ENCODE measurements at places on chromosomes 3 and 15.

DNA sequence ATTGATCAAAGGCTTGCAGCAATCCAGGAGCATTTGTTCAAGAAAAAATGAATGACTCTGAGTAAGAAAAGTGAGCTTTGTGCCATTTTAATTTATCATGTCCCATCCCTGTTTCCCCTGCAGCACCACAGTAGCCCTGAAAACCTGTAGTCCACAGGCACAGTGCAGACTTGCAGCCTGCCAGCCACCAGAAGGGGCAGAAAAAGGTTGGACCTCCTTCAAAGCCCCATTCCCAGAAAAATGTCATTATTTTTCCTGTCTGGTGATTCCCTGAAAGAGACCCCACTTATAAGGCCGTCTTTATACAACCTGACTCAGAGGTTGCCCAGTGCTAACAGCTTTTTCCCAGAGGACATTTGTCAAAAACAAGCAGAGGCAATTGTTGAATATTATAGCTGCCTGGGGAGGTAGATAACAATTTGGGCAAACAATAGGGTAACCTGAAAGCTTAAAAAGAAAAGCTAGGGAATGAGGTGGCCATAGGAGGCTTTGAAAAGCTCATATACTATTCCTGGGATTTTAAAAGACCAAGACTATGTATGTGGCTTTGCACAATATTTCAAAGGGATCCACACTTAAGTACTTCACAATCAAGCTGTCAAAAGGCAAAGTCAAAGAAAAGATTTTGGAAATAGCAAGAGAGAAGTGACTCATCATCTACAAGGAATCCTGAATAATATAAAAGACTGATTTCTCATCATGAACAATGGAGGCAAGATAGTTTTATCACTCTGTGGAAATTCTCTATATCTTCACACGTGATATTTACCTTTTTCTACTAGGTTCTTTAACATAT, 136.8 kb upstream of the PLXNA1 start:
- no peak for DNase-seq

GRCh38 chr3:126402178-126402577, 7.5 kb downstream of the CFAP100 start:
- DNase-seq = no peak

DNA sequence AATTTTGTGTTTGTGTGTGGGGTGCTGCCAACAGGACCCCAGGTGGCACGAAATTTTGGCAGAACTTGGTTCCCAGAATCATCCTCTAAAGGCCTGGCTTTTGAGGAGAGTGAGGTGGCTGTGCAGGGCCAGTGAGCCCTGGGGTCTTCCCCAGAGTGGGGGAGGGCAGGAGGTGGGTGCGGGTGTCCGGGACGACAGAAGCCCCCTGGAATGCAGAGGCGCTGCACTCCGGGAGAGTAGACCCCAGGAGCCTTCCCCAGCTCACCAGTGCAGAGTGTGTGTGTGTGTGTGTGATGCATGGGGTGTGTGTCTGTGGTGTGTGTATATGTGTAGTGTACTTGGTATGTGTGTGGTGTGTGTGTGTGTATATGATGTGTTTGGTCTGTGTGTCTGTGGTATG, 44.4 kb upstream of the SEC13 start:
- DNase-seq = no peak

- no peak for DNase-seq
Observed at GRCh38 chr15:41102854-41103253, 13.2 kb downstream of the INO80 start.

DNA sequence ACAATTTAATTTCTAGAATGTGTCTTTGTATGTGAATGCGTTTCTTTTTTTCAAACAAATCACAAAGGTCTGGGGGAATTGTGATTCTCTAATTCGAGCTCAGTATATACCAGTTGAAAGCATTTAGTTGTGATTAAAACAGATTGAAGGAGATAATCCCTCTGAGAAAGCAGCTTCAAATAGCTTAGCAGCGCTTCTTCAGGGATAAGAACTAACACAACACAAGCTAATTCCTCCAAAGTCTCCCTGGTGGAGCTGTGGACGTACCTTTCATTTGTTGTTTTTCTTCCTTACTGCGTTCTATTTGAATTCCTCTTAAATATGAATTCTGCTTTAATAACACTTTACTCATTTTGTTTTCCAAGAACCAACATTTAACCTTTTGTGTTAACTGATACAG, 286.7 kb downstream of the ROBO2 start:
- no peak for DNase-seq

DNA sequence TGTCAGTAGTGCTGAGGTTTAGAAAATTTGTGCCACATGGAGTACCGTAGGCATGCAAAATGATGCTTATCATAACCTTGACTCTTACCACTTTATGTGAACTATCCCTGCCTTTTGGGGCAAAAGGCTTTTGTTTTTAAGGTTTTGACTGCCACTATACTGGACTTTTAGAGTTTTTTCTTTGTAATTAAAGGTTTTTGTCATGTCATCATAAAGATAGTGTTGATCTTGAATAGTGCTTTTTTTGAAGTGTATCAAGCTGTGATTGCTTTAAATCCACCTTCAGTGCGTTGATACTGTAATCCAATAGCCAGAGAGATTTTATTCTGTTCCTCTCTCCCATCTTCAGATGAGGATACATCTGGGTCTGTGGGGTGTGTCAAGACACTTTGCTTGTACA, 172.9 kb downstream of the ITPR1 start:
- DNase-seq = no peak

GRCh38 chr3:55343486-55344357, 143.4 kb downstream of the WNT5A start:
- no peak for DNase-seq

DNA sequence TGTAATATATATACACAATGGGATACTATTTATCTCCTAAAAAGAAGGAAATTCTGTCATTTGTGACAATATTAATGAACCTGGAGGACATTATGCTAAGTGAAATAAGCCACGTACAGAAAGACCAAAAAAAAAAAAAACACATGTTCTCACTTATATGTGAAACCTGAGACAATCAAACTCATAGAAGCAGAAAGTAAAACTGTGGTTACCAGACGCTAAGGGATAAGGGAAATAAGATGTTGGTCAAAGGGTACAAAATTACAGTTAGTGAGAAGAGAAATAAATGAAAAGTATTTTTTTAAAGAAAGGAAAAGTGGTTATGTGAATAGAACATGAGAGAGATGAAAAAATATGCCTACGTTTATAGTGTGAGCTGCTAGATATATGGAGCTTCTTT, 101.1 kb downstream of the CPNE4 start:
- DNase-seq = no peak

DNA sequence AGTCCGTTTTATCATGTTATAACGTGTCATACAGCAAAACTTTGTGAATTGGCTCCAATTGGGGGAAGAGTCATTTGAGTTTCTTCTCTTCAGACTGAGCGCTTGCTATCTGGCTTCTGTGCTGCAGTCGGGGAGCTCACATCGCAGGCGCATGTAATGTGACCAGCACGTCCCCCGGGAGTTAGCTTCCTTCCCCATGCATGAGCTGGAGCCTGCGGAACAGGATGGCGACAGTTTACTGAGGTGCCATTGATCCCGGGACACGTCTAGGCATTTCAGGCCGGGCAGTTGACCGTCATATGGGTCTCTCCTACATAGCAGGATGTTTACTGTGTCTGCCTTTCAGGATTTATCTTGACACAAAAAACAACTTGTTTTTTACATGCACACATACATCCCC, 44.8 kb downstream of the CMTM8 start:
- peak; percentile 59 for DNase-seq

DNA sequence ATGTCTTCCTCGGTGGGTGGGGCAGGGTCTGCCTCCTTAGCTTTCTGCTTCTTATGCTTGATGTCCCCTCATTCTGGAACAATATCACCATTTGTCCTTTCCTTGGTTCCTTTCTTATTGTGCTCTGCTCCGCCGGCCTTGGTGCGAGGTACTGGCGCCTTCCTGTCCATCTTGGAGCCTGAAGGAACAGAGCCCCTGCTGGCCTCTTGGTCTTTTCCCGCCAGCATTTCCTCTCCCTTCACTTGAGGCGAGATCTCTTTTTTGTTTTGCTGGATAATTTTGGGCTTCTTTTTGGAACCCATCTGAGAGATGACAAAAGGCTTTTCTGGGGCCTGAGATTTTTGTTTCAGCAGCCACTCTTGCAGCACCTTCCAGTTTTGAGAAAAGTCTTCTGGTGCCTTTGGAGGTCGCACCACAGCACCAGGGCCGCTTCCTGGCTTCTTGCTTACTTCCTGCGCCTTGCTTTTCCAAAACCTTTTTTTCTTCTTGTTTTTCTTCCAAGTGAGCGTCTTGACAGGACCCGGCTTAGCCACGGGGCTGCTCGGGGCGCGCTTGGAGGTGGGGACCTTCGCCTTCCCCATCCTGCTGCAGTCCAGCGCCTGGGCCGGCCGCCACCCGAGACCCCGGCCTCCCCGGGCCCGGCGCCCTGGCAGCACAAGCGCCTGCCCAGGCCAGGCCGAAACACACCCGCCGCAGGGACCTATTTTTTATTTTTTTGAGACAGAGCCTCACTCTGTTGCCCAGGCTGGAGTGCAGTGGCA, 127.1 kb downstream of the KLF13 start:
- no peak for DNase-seq

GRCh38 chr3:3519266-3519665, 280.0 kb upstream of the LRRN1 start:
- DNase-seq = no peak

DNA sequence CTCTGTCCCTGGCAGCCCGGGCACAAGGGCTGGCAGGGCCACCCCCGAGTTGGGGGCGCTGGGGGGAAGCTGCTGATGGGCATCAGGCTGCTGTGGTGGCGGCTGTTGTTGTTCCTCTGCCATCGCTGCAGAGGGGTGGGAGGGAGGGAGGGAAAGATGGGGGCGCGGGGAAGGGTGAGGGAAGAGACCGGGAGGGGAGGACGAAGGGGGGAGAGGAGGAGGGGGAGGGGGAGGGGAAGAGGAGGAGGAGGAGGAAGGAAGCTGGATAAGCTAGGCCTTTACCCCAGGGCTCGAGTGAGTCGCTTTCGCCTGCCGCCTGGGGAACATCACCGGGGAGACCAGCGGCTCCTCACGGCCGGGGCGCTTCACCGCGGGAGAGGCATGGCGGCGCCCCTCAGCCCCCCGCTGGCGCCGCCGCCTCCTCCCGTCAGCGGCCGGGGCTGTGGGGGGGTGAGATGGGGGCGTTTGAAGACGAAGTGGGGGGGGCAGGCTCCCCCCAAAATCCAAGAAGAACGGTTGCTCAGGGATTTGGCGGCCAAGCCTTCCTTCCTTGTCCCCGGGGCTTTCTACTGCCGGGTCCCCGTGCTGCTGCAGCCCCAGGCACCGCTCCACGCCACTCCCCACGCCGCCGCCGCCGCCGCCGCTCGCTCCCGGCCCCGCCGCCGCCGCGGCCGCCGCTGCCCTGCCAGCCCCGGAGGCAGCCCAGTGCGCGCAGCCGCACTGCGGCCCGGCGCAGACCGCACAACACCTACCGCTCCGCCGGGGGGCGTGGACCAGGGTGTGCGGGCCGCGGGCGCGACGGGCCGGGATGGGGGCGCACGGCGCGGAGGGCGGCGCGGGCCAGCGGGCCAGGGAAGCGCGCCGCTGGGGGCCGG, at the start of gene RFX7:
Gene RFX7 (minus strand): TSS at position 717 of the 875 bp plus-strand sequence. CDS start 594 bp downstream, at position 123.
- DNase-seq = peak; percentile 88

GRCh38 chr3:184694716-184695115, 17.1 kb downstream of the MAGEF1 start:
- DNase-seq = no peak

- no peak for DNase-seq
Observed at GRCh38 chr3:152229692-152230091, 39.0 kb upstream of the MBNL1 start.
